ENCODE measurements at places on chromosomes 3 and 15. TPM values are rescaled to one million over a fixed set of nuclear protein-coding genes. Genes with fewer than 3 reads are reported as not detected.

Gene CCR9
- not detected for total RNA-seq

Gene ARHGEF26
- total RNA-seq, result 11.9 TPM

Gene SEMA3B
- total RNA-seq, result 5.3 TPM

Gene GPR176
- total RNA-seq, result 35.4 TPM

Gene TMED3
- total RNA-seq, result 21.9 TPM

Gene AGBL1
- 2.5 TPM for total RNA-seq

Gene CDC25A
- total RNA-seq, result 6.9 TPM

Gene LDHAL6B
- total RNA-seq, result not detected

Gene TJP1
- total RNA-seq, result 80.4 TPM

Gene WNT5A
- total RNA-seq, result 7.8 TPM

Gene CYP8B1
- total RNA-seq, result not detected

Gene OCA2
- total RNA-seq, result 12.2 TPM

Gene ITGB5
- 19.7 TPM for total RNA-seq

Gene RASGRP1
- total RNA-seq, result 31.0 TPM

Gene TGM4
- not detected for total RNA-seq

Gene IQCF5
- total RNA-seq, result not detected

Gene TTLL13
- total RNA-seq, result not detected

Gene MSL2
- 38.5 TPM for total RNA-seq

Gene NR2F2
- 5.6 TPM for total RNA-seq

Gene SMARCC1
- 128 TPM for total RNA-seq

Gene HIGD2B
- total RNA-seq, result not detected

Gene NPAP1
- 0.94 TPM for total RNA-seq

Gene RBMS3
- total RNA-seq, result 11.6 TPM

Gene SH2D7
- not detected for total RNA-seq

Gene NEIL1
- total RNA-seq, result 63.9 TPM

Gene CDCP1
- 1.6 TPM for total RNA-seq

Gene PLXNB1
- 152 TPM for total RNA-seq

Gene GPR27
- 27.9 TPM for total RNA-seq

Gene GOLGA8S
- total RNA-seq, result under 0.01 TPM

Gene NR1I2
- total RNA-seq, result 0.63 TPM

Gene GPR87
- total RNA-seq, result not detected

Gene IFT122
- 31.6 TPM for total RNA-seq

Gene TMF1
- 48.8 TPM for total RNA-seq

Gene ESYT3
- 0.94 TPM for total RNA-seq

Gene TRIM71
- total RNA-seq, result 3.8 TPM

Gene USP50
- total RNA-seq, result not detected

Gene HRH1
- total RNA-seq, result 1.9 TPM

Gene PLSCR2
- not detected for total RNA-seq

Gene KNSTRN
- total RNA-seq, result 33.2 TPM

Gene MST1R
- total RNA-seq, result 3.8 TPM

Gene FHIT
- total RNA-seq, result 4.7 TPM

Gene GRK7
- total RNA-seq, result 0.31 TPM

Gene MORC1
- not detected for total RNA-seq

Gene RAB27A
- total RNA-seq, result 7.5 TPM

Gene LSAMP
- 91.4 TPM for total RNA-seq

Gene PAK6
- total RNA-seq, result 16.0 TPM

Gene GABRG3
- total RNA-seq, result 23.8 TPM

All from parietal lobe (tissue), 2 donors.